ENCODE measurements at places on chromosomes 5 and 9.

DNA sequence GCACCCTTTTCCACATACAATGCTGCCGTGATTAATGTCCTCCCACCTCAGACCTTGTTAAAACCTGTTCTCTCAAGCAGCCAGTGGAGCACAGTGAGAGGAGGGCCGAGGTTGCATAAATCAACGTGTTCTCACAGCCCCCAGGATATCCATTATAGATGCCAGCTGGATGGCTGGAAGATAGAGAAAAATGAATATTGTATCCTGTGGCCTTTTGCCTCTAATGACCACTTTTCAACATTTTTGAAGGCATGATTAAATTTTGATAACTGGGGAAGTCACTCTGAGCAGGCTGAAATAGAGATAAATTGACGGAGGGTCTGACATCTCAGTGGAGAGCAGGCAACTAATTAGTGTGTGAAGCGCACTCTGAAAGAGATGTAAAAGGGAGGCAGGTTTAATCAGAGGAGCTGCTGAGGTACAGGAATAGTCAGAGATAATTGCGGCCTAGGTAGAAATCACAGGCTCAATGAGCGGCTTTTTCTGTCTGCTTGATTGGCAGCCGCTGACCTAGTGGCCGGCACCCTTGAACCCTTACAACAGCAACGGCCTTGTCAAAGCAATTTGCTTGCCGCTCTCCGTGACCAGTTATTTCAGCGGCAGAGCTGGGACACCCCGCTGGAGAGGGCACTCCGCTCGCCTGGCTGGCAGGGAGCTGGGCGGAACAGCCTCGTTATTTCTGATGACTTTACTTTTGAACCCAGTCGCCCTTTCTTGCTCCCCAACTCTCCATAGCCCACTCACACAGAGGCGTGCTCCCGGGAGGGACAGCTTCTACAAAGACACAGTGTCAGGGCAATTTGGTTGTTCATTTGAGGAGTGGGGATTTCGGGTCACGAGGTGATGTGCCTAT, 560.7 kb downstream of the PSAT1 start:
- no peak for DNase-seq

GRCh38 chr5:175467983-175468690, 10.2 kb upstream of the SFXN1 start:
- DNase-seq: no peak

- DNase-seq: no peak
These were observed at the start of gene GABRG2 for GRCh38 chr5:162067655-162068411. Gene GABRG2, plus strand, starts transcription at chr5:162067773. Its CDS starts 227 bp downstream, at chr5:162068000.

DNA sequence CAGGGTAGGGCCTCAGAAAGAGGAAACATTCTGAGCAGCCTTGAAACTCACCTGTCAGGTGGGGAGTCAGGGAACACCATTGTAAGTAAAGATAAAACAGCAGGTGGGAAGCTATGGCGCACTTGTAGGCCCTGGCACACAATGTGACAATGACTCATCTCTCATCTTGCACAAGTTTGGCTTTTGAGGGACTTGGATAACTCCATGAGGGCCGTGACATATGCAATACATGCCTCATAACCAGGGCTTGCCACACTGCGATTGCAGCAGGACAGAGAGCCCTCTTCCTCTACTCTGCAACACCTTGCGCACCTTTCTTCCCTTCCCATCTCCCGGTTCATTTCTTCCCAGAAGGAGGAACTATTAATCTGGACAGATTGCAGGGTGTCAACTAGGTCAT, 144.9 kb downstream of the CEP120 start:
- DNase-seq: no peak

DNA sequence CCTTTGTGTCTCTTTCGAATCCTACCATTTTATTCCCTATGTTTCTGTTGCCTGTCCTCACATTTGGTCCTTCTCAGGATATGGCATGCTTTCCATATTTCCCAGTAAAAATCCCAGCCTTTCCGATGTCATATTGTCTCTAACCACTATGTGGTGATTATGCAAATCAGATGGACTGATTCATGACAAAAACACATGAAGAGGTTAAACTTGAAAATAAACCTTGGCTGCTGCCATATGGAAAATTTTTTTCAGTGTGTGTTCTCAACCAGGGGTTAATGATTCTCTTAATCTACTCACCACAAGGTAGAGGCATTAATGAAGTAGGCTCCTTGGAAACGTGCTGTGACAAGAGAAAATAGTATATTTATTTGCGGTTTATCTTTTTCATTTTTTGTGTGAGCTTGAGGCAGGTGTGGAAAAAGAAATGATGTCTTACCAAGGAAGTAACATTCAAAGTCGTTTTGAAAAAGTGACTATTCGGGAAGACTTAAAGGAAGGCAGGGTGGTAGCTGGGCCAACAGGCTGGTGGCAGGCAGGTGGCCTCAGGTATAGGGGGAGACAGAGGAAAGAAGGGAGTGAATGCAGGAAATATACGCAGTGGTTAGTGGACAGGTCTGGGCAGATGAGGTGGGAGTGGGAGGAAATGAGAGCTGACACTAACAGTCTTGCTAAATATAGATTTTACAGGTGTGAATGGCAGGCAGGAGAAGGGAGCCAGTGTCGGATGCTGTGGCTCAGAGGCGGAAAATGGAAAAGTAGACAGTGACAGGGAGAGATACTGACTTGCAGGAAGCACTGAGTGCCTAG, 46.2 kb downstream of the DMRT2 start:
- no peak for DNase-seq
